ENCODE measurements at places on chromosomes 13 and 19.

GRCh38 chr19:48752496-48753365, at the start of gene FUT1:
TSS of gene FUT1 (minus strand) at chr19:48752641. CDS start at chr19:48751281, 1,360 bp downstream.
- DNase-seq, result no peak

- DNase-seq, result no peak
These were observed 622 bp downstream of the RASA3 start for GRCh38 chr13:114131583-114132418.

DNA sequence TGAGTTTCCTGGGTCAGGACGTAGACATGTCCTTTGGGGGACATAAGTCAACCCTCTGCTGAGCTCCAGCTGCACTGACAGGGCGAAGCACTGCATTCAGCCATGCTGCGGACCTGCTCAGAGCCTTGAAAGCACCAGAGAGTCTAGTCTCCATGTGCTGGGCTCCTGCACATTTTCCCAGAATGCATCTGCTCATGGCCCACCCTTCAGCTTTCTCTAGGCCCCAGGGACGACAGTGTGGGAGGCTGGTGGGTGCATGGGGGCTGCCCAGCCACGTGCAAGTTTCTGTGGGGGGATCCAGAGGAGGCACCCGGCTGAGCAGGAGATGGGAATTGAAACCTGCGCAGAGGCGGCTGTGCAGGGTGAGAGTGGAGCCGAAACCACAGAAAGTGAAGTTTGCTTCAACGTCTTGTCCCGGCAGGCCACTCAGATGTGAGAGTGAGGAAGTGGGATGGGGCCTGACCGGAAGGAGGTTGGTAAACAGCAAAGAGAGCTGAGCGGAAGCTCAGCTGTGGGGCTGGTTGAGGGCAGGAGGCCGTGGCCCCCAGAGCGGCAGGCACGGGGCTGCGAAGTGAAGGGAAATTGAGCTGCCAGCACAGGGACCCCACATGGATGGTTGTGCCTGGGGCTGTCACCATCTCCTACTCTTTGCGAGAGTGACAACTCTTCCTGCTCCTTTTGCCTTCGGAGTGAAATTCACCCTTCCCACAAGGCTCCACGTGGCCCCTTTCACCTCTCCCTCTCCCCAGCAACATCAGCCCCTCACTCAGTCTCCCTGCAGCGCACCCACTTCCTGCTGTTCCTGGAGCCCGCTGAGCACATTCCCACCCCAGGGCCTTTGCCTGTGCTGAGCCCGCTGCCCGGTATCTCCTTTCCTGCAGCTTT, 11.8 kb downstream of the PGLS start:
- no peak for DNase-seq

- DNase-seq, result peak; percentile 86
These were observed 34.3 kb downstream of the ZNF536 start for GRCh38 chr19:30406220-30407067.

DNA sequence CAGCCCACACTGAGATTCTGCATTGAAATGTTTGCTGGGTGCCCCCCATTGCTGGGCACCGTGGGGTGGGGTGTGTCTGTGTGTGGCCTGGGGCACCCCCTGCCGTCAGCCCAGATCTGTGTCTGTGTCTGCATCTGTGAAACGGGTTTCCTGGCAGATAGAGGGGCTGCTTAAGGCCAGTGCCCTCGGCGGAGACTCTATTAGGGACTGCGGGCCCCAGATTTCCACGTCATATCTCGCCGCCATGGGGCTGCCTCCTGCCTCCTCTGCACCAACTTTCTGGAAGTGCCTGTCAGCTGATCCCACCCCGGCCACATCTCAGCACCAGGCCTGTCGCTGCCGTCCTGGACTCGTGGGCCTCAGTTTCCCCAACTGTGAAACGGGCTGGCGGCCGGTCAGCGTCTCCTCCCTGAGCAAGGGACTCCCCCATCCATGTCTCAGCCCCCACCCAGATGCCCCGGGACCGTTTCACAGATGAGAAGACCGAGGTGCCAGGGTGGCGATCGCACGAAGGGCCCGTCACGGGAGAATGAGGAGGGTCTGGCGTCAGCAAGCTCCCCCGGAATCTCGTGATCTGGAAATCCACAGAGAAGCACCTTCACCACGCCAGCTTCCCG, 21.4 kb downstream of the ARID3A start:
- DNase-seq, result no peak

DNA sequence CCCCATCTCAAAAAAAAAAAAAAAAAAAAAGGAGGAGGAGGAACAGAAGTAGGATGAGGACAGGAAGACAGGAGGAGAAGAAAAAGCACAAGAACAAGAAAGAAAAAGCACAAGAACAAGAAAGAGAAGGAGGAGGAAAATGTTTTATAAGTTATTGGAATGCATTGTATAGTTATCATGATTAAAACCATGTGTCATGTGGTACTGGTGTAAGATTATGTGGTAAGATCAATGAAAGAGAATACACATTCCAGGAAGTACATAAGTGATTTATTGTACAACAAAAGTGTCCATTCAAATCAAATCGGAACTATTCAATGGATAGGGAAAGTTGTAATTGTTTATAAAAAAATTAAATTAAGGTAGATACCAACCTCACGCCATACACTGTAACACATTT, 167.7 kb downstream of the MZT1 start:
- DNase-seq, result no peak
